Metanephros (tissue), 2 donors: ENCODE measurements at places on chromosomes 5 and 9. TPM values are rescaled to one million over a fixed set of nuclear protein-coding genes. Genes with fewer than 3 reads are reported as not detected.

Gene KCTD16
- 2.8 TPM for total RNA-seq

Gene LPAR1
- total RNA-seq = 37.8 TPM

Gene GLRA1
- total RNA-seq = not detected

Gene SPATA31E1
- not detected for total RNA-seq

Gene KIF4B
- total RNA-seq = 0.12 TPM

Gene SYNPO
- 24.9 TPM for total RNA-seq

Gene HRH2
- total RNA-seq = 3.2 TPM

Gene FAM221B
- total RNA-seq = not detected
